ENCODE measurements at places on chromosomes 1 and 21.

GRCh38 chr1:8039071-8039470 is 13.0 kb upstream of the ERRFI1 start:
- DNase-seq, result no peak

DNA sequence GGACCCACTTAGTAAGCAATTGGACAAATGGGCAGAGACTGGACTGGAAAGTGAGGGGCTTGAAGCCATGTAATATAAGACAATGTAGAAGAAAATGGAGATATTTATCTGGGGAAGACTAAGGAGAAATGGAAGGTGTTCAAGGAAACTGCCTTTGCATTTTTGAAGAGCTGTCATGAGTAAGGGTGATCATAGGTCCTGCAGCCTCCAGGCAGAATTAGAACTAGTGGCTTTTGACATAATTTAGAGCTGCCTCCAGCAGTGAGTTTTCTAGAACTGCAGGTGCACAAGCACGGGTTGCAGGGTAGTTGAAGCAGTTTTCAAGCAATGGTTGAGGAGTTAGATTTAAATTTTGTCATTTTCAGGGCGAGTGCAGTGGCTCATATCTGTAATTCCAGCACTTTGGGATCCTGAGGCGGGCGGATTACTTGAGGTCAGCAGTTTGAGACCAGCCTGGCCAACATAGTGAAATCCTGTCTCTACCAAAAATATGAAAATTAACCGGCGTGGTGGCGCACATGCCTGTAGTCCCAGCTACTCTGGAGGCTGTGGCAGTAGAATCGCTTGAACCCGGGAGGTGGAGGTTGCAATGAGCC is 3.7 kb upstream of the CDC14A start:
- no peak for DNase-seq

DNA sequence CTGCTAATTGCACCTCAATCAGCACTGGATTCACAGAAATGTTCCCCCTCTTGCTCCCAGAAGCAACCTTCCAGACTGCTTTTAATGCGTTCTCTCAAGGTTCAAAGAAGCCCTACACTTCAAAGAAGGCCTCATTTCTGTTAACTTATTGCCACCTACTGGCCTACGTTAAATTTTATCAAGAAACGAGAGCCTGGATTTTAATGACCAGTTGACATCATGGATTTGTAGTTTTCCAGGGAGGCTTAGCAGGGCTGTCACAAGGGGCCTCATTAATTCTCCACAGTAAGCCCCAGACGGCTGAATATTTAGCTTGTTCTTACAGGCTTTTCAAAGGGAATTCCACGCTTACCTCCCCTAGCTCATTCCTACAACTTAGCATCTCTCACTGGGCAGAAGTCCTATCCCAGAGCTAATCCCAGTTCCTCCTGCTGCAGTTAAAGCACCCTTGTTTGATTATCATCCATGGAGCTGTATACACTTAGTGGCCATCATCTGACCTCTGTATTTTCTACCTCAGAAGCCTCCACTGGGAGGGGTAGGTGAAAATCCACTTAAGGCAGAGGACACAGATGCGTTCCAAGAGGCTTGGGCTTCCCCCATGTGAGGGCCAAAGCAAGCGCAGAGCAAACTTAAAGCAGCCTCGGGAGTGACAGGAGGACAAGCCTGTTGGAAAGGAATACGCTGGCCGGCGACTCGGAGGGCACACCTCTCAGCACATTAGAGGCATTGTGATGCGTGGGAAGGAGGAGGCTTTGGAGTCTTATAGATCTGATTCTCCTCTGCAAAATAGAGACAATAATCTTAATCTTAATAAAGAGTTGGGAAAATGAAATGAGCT is 32.2 kb upstream of the CYP4X1 start:
- DNase-seq, result peak; percentile 26

DNA sequence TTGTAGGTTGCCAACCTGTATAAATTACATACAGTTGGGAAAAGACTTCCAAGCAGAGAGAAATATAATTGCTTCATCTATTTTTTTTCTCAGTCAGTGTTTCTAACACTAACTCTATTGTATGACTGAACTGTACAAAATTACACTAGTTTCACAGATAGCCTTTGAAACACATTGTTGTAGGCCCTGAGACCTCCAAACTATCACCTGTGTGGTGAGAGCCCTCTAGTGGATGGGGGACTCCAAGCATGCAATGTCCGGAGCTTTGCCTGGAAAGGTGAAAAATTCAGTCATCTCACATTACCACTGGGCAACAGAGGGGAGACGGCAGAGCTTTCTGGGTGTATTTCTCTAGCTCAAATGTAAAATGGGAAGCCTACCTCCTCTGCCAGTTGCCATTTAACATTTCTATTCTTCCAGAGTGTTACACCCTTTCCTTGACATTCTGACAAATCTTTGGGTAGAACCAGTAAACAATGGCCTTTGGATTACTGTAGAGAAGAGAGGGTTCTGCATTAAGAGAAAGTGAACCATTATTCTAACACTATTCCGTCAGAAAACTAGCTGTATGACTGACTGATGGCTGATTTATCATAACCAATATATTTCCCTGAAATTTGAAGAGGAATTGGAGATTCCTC is 212.2 kb downstream of the LYPLAL1 start:
- peak; percentile 71 for DNase-seq

DNA sequence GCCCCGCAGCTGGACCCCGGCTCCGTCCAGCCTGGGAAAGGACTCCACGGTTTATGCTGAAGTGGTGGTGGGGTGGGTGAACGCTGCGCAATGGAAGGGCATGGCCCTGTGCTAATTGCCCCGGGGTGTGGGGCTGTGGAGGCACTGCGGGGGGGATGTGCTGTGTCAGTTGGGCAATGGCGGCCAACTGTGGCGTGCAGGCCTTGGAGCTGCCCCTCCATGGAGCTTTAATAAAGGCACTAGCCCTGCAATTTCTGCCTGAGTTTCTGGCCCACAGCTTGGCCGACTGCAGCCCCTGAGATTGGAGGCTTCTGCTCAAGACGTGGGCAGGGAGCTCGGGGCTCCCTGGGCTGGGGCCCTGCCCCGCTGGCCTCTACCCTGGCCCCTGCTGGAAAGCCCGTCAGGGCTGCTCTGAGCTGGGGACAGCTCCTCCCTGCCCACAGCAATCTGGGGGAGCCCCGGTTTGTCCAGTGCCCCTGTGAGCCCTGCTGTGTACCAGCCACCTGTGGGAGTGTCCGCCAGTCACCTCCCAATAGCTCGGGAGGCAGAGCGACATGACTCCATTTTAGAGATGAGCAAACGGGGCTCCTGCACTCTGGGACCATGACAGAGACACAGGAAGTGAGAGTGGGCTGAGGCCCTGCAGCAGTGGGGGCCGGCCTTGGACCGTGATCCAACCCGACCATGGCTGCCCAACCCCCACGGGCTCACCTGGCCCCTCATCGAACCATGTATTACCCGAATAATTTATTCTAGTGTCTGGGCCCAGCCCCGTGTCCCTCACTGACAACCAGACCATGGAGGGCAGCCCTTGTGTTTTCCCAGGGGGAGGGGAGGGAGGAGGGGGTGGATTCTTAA is 8.7 kb upstream of the TNFRSF14 start:
- DNase-seq, result no peak

Measured in ELR (cell line).